C1 segment of cervical spinal cord (tissue), 14 donors: ENCODE measurements at places on chromosomes 7 and 10.

GRCh38 chr10:114552050-114552449, 106.0 kb downstream of the ABLIM1 start:
- no peak for DNase-seq

GRCh38 chr10:24597961-24598360, 125.7 kb downstream of the ARHGAP21 start:
- DNase-seq = no peak

DNA sequence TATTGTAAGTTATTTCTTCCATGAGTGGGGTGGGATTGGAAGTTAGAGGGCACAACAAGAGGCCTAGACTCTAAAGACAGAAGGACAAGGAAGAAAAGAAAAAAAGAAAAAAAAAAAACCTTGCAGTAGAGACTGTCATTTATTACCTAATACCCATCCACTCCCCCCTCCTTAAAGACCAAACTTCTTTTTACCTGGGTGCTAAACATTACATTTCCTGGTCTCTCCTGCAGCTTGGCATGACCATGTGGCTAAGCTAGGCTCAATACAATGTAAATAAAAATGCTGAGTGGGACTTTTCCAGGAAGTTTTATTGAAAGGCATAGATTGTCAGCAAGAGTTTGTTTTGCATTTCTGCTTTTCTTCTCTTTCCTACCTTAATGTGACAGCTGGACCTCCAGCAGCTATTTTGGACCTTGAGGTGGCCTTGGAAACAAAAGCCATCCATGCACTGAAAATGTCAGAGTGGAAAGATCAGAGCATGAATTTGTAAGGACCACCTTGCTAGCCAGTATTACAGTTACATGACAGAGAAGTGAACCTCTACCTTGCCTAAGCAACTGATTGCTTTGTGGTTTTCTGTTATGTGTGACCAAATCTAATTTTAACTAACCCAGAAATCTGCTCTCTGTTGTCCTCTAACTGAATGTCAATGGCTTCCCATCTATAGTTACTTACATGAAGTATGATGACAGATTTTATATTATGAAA, 81.3 kb upstream of the SFMBT2 start:
- no peak for DNase-seq

DNA sequence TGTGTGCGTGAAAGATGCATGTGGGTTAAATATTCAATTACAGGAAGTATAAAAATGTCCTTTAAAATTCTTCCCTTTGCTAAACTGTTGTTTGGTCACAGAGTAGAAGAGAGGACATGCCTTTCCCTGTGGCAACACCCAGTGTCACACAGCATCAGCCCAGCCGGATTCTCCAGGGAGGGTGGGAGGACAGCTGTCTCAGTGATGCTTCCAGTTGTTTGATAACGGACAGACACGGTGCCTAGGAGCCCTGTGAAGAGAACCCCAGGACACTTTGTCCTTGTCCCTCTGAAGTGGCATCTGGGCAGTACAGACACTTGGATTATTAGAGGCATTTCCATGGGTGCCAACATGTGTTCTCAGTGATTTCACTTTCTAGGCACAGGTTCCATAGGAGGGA, 306.6 kb upstream of the LRGUK start:
- no peak for DNase-seq

- DNase-seq = no peak
Measured at GRCh38 chr10:12165036-12165435, 30.7 kb downstream of the NUDT5 start.

GRCh38 chr10:21336476-21337170, 188.9 kb downstream of the SKIDA1 start:
- no peak for DNase-seq

DNA sequence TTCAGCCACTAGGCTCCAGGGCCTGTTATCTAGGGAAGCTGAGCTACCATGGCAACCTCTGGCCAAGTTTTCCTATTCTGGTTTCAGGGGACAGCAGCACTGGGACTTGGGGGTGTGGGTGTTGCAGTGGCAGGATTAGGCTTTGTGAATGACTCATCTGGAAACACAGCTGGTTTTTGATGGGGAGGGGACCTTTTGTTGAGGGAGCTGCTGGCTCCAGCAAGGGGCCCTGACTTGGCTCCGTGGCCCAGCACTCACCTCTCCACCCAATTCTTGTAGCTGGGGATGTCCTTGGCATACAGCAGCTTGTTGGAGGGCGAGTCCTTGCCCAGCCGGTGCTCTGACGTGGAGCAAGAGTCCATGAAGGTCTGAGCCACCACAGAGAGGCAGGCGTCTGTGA, 435.9 kb downstream of the PLXNA4 start:
- no peak for DNase-seq

DNA sequence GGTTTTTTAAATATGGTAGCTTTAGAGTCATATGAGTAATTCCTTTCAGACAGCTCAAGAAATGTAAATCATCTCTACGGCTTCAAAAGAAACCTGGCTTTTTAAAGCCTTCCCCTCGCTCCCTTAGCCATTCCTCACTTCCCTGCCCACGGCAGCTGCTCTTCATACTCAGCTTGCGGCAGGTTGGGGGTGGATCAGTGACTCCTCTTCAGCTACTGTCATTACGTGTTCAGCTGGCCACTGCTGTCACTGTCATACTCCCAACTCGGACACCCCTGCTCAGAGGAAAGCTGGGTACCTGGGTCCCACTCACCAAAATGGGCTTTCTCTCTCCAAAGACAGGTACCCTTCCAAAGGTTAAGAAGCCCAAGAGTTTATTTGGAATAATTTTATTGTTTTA, 6.6 kb downstream of the YWHAG start:
- DNase-seq = no peak

- no peak for DNase-seq
Measured at GRCh38 chr7:4792537-4793126, 17.2 kb downstream of the AP5Z1 start.

GRCh38 chr7:135178364-135178763, 7.9 kb upstream of the CYREN start:
- no peak for DNase-seq

GRCh38 chr7:39197831-39198230, 220.1 kb downstream of the POU6F2 start:
- no peak for DNase-seq

DNA sequence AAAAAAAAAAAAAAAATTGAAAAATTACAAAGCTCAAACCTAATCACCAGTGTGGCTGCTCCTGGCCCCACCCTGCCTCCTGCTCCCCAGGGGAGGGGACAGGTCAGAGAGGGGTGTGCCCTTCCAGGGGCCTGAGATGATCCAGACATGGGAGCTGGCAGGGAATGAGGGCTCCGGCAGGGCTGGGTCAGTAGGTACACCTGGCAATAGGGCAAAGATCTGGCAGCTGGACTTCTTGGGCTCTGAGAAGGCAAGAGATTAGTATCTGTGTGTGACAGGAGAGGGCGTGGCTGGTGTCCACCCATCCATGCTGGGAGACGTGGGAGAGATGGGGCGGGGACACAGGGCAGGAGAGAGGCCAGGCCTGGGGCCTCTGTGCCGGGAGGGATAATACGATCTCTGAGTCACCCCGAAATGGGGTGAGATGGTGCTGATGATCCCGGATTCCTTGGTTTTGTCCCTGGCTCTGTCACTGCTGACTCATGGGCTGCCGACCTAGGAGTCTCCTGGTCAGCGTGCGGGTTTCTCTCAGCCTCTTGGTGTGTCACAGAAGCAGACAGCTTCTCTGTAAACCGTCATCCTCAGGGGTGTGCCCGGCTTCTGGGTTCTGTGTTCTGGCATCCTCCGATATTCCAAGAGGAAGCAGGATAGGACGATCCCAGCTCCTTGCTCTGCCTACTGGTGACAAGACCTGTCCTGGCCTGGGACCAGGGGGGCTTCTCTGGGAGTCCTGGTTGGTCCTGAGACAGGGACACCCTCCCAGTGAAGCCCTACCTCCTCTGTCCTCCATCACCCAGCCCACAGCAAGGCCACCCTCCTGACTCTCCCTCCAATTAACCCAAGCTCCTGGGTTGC, 8.2 kb upstream of the CLDN4 start:
- no peak for DNase-seq

GRCh38 chr10:71799112-71799511, 25.8 kb upstream of the VSIR start:
- DNase-seq = no peak

- no peak for DNase-seq
Measured at GRCh38 chr10:75068523-75068922, 42.9 kb upstream of the SAMD8 start.

- no peak for DNase-seq
Measured at GRCh38 chr7:11210374-11210773, 236.7 kb downstream of the PHF14 start.

GRCh38 chr10:117728087-117728486, 185.5 kb downstream of the EMX2 start:
- DNase-seq = no peak

DNA sequence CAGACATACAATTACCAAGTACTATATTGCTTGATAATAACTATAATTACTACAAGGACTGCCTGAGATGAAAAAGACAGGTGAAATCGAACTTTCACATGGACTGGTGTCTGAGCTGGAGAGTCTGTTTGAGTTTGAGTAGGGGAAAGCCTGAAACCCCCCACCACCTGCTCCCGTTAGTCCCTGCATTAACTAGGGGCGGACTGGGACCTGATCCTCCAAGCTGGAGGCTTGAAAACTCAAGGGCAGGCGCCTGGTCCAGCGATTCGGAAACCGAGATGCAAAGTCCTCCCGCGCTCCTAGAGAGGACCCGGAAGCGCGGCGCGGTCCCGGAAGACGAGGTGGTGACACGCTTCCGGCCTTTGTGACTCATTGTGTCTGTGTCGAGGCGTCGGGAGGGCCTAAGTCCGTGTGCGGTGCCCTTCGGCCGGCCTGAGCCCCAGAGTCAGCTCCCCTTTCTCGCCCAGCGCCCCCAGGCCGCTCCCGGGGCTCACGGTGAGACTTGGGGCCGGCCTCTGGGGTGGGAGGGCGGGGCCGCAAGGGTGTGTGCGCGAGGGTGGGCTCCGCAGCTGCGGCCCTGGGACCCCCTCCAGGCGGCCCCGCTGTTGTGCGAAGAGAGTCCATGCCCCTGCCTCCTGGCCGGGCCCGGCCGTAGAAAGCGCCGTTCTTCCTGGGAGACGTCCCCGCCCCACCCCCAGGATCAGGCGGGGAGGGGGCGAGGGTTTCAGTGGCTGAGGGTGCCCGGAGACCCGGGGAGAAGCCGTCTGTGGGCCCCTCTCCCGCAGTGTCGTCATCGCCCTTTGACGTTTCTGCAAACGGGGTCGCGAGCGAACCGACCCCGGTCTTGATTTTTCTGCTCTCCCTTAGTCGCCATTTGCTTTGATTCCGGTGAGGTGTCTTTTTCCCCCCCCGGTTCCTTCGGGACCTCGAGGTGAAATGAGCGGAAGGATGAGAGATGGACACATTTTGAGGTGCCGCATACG, at the start of gene ZKSCAN1:
Gene ZKSCAN1 (plus strand): TSS at position 365 of the 983 bp plus-strand sequence. CDS start 7,911 bp downstream, outside the sequence.
- peak; percentile 54 for DNase-seq

GRCh38 chr10:56823849-56824248, 462.8 kb upstream of the ZWINT start:
- no peak for DNase-seq

DNA sequence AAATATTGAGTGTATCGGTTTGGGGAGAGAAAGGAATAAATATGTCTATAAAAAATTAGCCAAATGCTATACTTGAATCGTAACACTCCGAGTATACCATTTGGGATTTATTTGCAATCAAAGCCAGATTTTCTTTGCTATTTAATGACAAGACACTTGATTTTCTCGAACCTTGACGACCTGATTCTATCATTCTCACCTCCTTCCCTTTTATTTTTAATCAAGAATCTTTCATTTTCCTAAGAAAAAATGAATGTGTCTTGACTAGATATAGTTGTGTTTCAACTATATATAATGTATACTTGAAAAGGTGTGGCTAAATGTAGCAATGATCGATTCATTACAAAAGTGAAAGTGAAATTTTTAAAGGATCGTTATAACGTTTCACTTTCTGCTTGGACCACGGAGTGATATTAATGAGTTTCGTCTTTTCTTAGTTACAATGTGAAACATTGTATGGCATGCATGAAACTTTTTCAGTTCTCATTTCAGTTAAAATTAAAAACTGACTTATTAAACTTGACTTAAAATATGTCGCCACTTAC, 562 bp downstream of the NUB1 start:
- DNase-seq = no peak

- DNase-seq = no peak
Measured at GRCh38 chr10:1123972-1124371, 67.8 kb downstream of the WDR37 start.

DNA sequence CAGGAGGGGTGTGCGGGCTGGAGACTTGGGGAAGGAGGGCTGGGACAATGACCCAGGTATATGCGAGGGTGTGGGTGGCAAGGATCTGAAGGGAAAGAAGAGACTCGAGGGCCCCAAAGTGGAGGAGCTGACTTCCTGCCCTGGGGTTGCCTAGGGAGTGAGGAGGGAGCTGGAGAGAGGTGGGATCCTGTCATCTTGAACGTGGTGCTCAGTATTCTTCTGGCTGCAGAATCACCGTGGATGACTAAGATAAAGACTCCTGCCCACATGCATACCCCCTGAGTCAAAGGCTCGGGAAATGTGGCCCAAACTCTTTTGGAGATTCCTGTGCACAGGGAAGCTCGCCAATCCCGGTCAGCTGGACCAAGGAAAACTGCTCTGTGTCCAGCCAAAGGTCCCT, 31.2 kb downstream of the COL17A1 start:
- DNase-seq = no peak

DNA sequence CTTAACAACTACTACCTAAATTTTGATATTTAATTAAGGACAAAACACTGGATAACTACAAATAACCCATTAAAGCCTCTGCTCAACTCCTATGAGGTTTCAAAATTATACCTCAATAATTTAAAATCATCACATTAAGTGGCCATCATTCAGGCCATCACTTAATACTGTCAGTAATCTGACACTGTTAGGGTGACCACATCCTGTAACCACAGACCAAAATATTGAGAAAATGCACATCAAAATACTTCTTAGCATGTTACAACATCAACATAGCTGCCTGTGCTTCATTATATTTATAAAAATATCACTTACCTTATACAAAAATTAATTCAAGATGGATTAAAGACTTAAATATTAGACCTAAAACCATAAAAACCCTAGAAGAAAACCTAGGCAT, 23.3 kb downstream of the SEM1 start:
- DNase-seq = no peak

GRCh38 chr7:124308384-124308783, 275.5 kb upstream of the TMEM229A start:
- DNase-seq = no peak

GRCh38 chr7:81680120-81680519, 89.7 kb downstream of the HGF start:
- DNase-seq = no peak

DNA sequence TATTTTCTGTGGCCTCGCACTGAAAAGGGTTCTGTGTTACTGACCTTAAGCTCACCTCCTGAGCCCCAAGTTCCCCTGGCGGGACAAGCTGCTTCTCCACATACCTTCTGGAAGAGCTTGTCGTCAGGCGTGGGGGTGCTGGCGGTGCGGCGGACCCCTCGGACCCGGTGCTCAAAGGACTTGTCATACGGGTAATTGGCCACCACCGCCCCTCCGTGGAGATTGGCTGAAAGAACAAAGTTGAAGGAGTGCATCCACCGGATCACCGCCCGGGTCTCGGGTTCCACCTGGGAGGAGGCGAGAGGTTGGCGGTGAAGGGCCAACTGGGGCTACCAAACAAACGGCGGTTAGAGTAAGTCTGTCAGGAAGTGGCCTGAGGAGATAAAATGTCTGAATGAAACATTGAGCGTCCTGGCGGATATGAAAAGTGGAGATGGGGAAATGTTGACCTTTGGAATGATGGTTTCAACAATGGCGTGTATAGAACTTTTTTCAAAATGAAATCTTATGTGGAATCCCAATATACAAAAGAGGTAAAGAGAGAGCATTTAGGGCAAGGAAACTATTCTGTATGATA, 16.5 kb downstream of the CPN1 start:
- no peak for DNase-seq

- DNase-seq = no peak
Measured at GRCh38 chr10:127194599-127194998, 1.8 kb downstream of the INSYN2A start.

- no peak for DNase-seq
Measured at GRCh38 chr7:36151921-36152755, 916 bp upstream of the EEPD1 start.
